ENCODE measurements at places on chromosomes 5 and 9.

GRCh38 chr9:137255448-137256114 lies 454 bp downstream of the NELFB start:
- DNase-seq, result no peak

DNA sequence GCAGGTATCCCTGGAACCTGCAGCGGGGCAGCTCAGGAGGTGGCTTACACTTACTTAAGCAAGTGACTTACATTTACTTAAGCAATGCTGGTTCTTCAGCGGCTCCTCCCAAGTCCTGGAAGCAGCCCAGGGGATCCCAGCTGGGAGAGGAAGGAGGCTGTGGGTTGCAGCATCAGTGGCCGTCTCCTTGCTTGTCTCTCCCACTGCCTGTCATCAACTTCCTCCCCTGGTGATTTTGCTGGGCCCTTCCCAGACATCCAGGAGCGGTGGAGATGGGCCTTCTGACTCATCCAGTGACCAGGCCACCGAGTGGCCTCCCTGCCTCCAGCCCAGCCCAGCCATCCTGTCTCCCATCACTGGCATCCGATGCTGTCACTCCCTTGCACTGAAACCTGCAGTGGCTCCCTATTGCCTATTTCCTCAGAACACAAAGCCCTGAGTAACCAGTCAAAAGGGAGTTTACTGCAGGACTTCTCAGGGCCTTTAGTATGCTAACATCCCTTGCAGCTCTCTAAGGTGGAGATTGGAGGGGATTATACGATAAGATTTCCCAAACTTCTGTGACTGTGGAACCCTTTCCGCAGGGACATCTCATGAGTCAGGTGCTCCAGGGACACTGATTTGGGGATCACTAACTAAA lies 155.9 kb upstream of the PHYKPL start:
- DNase-seq, result no peak

- no peak for DNase-seq
Measured at GRCh38 chr5:108581026-108581425, 166.7 kb upstream of the FER start.

GRCh38 chr5:176670449-176670848 lies 23.2 kb downstream of the TSPAN17 start:
- DNase-seq, result no peak

GRCh38 chr5:143393524-143393923 lies 10.0 kb downstream of the NR3C1 start:
- DNase-seq, result no peak

- DNase-seq, result no peak
Measured at GRCh38 chr9:92619601-92620300, 50.2 kb downstream of the IPPK start.

GRCh38 chr5:175261037-175261436 lies 182.9 kb downstream of the DRD1 start:
- DNase-seq, result no peak

- no peak for DNase-seq
Measured at GRCh38 chr5:73218552-73219171, 45.7 kb downstream of the TMEM174 start.

DNA sequence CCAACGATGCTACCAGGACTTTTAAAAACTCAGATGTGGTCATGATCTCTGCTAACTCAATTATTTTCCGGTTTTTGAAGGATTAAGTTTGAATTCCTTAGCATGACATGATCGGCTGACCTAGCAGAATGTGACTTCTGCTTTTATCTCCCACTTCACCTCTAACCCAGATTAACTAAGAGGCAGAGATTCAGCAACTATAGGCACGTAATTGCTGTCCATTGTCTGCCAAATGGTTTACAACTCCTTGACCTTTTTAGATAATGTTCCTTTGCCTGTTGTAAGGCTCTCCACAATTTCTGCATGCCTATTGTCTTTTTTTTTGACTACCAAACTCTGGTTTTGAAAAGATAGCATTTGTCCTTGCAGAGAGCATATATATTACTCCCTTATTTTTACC lies 268.2 kb downstream of the BRINP1 start:
- no peak for DNase-seq

DNA sequence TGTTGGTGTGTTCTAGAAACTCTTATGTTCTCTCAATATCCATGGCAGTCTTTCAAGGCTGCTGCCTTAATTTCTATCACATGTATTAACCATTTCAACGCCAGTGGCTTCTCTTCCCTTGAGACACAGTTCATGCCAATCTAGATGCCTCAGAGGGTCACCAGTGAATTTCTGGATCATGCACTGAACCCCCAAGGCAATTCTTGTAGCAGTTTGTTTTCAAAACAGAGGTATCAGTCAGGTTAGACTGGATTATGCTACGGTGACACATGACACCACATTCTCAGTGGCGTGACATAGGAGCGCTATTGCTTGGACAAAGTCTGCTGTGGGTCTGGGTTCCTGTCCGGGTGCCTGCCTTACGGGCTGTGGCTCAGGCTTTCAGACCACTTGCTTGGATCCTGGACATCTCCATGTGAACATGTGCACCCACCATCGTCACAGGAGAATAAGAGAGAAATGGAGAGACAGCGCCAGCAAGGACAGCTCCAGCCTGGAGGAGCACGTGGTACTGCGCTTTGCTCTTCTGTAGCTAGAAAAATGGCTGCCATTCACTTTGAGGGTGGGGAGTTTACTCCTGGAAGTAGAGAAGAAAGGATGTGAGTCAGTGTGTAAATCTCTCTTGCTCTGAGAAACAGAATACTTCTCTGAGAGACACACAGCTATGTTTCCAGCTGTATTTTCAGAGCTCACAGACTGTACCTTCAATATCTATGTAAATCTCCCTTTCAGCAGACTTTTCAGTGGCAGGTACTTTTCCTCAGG lies 329.3 kb upstream of the ADCY2 start:
- no peak for DNase-seq

GRCh38 chr5:91135475-91136248 lies 247.5 kb downstream of the ARRDC3 start:
- no peak for DNase-seq

GRCh38 chr9:133782157-133783130 lies 44.3 kb upstream of the SARDH start:
- DNase-seq, result peak; percentile 51

DNA sequence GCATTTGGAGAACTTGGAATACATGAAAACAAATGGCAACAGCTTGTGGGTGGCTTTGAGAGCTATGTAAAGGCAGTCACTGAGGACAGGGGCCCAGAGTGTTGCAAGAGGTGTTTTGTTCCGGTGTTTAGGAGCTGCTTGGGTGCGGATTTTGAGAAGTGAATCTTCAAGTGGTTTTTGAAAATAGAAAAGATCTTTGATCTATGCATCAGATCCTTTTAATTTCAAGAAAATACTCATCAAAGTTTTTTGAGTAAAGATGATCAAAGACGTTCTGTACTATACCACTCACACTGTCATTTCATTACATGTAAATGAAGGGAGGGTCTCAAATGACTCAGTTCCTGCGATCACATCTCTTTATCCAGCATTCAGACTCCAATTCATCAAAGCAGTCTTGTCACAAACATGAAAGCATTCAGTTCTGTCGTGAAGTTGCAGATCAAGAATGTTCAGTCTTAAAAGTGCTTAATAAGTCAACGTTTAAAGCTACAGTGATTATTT lies 112.5 kb downstream of the WDR41 start:
- DNase-seq, result peak; percentile 30

DNA sequence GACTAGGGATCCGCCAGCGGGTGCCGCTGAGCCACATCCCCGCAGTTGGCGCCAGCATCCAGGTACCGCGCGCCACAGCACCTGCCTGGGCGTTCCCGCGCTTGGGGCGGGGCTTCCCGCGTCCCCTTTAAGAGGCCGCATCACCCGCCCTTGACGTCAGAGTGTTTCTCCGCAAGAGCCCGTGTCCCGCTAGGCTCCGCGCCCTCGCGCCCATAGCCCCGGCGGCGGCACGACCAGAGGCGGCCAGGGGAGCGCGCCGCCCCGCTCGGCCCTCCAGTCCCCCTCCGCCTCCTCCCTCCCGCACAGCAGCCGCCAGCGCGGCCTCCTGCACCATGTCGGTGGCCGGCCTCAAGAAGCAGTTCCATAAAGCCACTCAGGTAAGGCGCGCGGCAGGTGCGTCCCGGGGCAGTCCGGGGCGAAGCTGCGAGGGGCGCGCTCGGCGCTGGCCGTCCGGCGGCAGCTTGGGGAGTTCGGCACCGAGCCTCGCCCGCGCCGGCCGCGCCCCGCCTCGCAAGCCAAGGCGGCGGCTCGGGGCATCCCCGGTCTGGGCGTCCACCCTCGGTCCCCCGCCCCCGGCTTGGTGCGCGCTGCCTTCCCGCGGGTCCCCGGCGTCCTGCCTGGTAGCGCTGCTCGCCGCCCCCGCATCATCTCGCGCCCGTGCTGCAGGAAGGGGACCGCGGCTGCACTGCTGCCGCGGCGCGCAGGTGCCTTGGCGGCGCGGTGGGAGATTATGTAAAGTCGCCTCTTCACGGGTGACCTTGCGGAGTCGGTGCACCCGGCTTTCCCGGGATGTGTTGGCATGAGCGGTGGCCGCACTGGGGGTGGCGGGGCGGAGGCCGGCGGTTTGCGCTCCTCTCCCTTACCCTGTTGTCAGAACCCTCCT lies at the start of gene SH3GL2:
Gene SH3GL2, plus strand, starts transcription at position 156 of the 883 bp plus-strand sequence.
- no peak for DNase-seq

- DNase-seq, result no peak
Measured at GRCh38 chr9:105413525-105413924, 34.3 kb upstream of the FSD1L start.

DNA sequence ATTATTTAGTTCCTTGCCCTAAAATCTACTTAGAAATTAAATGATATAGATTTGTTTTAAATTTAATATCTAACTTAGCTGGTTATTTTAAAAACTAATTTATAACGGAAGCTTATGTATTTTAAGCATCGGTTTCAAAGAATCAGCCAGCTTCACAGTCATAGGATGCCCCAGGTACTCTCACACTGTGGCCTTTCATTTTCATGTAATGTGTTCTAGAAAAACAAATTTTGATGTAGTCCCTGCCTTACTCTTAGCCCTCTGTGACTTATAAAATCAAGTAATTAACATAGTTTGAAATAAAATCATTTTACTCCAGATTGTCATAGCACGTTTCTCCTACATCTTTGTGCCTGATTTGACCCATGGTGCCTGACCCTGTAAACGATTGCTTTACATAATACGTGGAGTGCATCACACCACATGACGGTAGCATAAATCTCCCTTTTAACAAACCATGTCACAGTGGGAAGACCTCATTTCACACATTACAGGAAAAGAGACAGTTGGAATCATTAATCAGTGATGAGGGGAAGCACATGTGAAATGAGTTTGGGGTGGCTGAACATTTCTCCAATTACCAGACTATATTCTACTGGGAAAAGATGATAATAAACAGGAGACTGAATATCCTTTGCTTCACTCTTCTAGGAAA lies 731.5 kb upstream of the CDH9 start:
- no peak for DNase-seq

DNA sequence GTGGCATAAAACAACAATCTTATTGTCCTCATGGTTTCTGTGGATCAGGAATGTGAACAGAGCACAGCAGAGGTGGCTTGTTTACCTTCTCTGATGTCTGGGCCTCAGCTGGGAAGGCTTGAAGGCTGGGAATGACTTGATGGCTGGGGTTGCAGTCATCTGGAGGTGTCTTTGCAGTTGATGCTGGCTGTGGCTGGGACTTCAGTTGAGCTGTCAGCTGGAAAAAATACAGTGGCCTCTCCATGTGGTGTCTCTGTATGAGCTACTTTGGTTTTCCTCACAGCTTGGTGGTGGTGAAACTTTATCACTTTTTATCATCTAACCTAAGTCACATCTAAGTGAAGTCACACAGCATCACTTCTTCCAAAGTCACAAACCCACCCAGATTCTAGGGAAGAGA lies 24.7 kb upstream of the STX17 start:
- no peak for DNase-seq
